ENCODE measurements at places on chromosomes 1 and 21.

- DNase-seq: no peak
Measured at GRCh38 chr1:185409345-185409744, 92.3 kb upstream of the IVNS1ABP start.

GRCh38 chr1:27403065-27403726, 10.8 kb downstream of the GPR3 start:
- no peak for DNase-seq

DNA sequence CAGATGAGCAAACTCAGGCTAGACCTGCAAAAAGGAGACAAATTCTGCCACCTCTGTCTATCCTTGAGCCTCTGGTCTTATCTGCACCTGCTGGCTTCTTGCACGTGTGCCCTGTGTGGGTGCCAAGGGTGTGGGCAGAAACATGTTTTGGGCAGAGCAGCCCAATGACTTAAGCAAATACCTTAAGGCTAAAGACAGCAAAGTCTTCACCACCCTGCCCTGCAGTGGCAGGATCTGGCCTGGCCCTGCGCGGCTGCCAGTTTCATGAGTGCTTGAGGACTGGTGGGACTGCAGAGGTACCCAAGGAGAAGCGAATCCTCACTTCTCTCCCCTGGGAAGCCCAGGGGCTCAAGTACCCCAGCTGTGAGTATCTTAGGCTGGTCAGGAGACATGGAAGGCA, 3.8 kb upstream of the SLC26A9 start:
- DNase-seq: no peak

- DNase-seq: peak; percentile 80
Measured at GRCh38 chr1:206001476-206001888, 1.7 kb downstream of the RAB7B start.

DNA sequence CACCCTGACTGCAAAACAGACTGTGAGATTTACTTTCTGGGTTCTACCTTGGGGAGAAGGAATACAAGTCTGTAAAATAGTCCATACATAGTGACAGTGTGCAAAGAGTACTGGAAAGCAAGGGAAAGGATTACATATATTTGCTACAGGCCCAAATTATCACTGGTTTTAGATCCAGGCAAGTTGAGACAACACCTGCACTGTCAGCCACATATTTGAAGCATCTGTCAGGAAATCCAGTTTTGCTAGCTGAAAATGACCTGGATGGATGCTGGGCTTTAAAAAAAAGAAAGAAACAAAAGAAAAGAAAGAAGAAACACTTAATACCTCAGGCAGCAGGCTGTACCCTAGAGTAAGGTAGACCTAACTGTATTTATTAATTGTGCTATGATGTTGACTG, 23.9 kb upstream of the SPRR2G start:
- no peak for DNase-seq

DNA sequence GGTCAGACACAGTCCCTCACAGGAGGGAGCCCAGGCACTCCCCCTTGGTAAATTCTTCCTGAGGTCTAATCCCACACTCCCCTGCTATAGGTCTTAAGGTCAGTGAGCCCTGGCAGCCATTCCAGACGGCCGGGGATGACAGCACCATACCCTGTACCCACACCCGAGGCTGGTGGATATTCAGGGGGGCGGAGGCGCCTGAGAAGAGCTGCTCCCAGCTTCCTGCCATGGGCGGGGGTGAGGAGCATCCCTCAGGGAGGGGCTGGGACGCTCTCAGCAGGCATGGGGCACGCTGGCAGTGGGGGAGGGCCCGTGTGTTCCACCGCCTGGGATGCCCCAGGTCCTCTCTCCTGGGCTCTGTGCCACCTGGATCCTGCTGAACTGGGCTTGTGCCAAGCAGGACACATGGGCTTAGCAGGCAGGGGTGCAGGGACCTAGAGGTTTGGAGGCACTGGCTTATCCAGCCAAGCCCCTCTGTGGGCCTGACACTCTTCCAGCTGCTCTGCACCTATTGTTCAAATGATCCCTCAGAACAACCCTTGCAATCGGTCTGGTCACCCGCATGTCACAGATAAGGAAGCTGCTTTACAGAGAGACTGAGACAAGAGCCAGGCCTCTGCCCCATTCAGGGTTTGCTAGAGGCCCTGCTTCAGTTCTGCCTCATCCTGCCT, 5.7 kb upstream of the ADGRB2 start:
- DNase-seq: no peak

DNA sequence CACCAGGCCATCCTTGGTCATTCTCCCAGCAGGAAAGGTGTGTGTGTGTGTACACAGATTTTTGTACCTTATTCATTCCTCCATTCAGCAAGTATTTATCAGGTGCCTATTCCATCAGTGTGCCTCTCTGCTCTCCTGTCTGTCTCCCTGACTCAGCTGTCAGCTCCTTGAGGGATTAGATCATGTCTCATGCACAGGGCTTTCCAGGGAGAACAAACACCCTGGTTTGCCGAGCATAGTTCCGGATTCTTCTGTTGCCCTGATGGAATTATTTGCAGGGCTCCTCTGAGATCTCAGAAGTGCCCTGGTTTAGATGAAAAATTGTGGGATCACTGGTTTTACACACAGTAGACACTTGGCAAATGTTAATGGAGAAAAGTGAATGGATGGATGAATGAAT, 8.1 kb upstream of the SDHB start:
- DNase-seq: no peak

DNA sequence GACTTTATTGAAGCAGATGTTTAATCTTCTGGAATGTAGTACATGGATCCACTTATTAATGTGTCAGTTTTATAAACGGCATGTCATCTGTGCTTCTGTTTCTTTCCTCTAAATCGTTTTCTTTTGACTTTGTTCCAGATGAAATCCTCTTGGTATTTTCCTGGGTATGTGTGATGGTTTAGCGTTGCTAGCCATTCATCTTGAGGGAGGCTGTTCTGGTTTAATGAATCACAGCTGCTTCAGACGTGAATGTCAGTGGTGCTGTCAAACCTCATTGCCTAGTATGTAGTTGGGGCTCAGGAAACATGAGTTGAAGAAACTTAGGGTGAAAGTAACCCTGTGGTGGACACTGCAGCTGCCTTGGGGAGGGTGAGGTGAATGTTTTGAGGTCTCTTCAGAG, 33.2 kb downstream of the KCNK1 start:
- DNase-seq: no peak

Data from AML-193 (cell line).